Activated T-helper 1 cell treated with anti-CD3 and anti-CD28 coated beads, Interleukin-12 subunit alpha, Interleukin-12 subunit beta, Interleukin-2, Interleukin-4 antibody, amounts not matched to agents 30 ng/mL and 10 ng/mL and 1 ng/mL, durations not matched to agents 14 hours and 24 hours and 36 hours (primary cell): ENCODE measurements at places on chromosomes 13 and 19. TPM values are rescaled to one million over a fixed set of nuclear protein-coding genes. Genes with fewer than 3 reads are reported as not detected.

The PEX11G gene
- 1.4 and 1.5 TPM in 2 replicates for total RNA-seq

The THAP8 gene
- total RNA-seq, result 1.6 TPM in 2 replicates

The SLC6A16 gene
- 0.44 and 1.5 TPM in 2 replicates for total RNA-seq

The PSG6 gene
- total RNA-seq, result not detected in 2 replicates

DNA sequence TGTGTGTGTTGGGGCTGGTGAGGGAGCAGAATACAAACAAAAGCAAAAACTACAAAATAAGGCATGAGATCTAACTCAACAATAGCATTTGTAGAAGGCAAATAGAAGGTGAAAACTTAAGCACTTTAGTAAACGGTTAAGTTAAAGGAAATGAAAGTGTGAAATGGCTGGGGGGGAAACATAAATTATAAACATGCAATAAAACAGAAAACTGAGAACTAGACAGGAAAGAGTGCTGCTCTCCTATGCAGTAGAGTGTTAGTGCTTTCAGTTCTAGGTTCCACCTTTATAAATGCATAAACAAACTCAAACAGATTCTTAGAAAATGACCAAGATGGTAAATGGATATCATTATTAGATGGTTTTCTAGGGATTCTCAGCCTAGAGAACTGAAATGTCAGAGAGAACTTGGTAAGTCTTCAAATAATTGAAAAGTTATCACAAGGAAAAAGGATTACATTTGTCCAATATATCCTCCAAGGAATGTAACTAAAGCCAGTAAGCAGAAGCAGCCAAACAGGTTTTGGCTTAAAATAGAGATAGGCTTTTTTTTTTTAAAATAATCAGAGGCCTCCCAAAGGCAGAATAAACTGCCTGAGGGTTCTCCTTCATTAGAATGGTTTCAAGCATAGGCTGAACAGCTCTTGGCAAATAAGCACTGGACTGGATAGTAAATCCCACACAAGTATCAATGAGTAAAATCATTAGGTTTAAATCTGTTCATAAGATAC, 23.3 kb downstream of the RBM26 start:
- DNase-seq, result no peak

DNA sequence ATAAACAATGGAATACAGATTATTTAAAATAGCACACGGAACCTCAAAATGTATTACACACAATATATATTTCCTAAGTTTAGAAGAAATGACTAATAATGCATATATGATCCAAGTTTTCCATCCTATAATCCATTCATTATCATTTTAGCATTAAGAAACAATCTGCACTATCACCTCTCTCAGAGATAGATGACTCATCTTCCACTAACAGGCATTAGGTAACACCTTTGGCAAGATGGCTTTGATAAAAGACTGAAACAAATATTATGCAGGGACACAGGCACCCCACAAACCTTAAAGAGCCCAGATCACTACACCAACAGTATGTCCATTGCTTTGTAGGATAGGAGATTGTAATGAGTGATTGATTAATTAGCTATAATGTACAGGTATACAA, 4.1 kb downstream of the ENOX1 start:
- DNase-seq, result no peak
